Peyer's patch (tissue), 4 donors: ENCODE measurements at places on chromosomes 3 and 15.

DNA sequence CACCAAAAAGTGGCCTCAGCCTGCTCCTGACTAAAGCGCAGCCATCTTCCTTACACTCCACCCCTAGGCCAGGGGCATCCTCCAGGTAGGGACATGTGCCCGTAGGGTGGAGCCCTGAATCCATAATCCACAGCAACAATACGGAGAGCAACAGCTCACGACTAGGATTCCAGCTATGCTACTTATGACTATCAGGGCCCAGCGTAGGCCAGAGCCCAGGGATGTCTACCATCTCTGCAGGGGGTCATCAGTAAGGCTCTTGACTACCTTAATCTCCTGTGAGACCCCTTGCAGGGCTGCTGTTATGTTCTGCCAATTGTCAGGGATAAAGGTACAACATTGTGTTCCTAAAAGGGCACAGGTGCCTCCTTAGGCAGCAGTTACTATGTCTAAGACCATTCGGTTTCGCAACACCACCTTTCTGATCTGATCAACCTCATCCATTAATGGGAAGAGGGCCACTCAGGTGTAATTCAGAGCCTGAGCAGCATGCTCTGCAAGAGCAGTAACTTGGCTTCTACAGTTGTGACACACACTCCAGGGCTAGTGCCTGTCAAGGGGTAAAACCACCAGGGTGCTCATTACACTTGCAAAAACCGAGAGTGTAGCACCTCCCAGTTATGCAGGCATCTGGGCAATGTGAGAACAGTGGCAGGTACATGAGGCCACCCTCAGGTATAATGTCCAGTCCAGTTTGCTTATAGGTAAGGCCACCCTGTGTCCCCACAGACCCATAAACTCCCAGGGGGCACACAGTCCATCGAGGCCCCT, 11.0 kb downstream of the CCRL2 start:
- no peak for DNase-seq

DNA sequence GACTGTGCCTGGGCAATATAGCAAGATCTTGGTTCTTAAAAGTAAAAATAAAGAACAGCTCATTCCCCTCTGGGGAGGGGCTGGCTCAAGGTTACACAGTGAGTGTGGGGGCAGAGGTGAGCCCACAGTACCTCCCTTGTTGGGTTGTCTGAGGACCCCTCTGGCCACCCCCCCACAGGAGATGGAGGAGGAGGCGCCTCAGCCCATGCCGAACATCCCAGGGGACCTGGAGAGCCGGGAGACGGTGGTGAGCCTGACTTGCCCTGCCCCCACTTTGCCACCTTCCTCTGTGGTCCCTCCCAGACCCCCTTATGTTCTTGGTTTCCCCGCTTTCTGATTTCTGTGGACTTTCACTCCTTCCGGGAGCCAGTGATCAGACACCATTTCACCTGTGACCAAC, 28.7 kb downstream of the NGRN start:
- no peak for DNase-seq

GRCh38 chr3:10998542-10998941, 6.0 kb downstream of the SLC6A1 start:
- no peak for DNase-seq

GRCh38 chr3:153972862-153973261, 148.3 kb upstream of the ARHGEF26 start:
- no peak for DNase-seq

DNA sequence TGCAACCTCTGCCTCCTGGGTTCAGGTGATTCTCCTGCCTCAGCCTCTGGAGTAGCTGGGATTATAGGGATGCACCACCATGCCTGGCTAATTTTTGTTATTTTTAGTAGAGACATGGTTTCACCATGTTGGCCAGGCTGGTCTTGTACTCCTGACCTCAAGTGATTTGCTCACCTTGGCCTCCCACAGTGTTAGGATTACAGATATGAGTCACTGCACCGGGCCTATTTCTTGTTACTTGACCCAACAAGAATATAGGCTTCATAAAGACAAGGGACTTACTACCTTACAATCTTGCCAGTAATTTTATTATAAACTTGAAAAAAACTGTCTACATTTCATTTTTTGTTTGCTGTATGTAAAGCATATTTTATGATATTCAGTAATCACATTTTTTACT, 21.4 kb upstream of the ZBTB47 start:
- no peak for DNase-seq

DNA sequence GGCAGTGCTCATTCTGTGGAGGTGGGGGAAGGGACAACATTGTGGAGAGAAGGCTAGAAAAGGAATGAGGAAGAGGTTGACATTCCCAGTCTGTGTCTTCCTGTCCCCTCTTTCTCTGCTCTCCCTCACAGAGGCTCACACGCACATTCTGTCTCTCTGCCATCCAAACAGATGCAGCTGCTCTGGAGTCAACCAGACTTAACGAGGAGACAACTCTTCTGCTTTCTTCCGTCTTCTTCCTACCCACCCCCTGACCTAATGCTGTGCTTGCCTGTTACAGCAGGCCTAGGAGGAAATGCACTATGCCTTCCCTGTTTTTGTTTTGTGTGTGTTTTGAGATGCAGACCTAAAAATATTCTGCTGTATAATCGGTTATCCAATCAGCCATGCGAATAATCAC, 121.9 kb downstream of the CACNA1D start:
- no peak for DNase-seq

DNA sequence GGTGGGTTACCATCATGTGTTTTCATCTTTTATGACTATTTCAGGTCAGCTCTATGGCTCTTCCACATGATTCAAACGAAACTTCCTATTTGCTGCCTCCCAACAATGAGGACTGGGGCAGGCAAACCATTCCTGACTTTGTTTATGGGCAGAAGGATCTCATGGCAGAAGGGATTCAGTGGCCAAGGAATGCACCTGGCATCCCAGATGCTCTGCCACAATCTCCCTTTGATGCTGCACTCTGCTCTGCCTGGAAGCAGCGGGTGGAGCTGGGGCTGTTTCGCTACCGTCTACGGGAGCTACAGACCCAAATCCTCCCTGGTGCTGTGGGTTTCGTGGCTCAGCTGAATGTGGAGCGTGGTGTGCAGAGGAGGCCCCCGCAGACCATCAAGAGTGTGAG, 6.8 kb downstream of the GDPGP1 start:
- DNase-seq, result no peak

GRCh38 chr15:77773903-77774302, 141.2 kb upstream of the LINGO1 start:
- DNase-seq, result no peak

- no peak for DNase-seq
Measured at GRCh38 chr3:13494463-13495350, 14.6 kb downstream of the HDAC11 start.

GRCh38 chr15:53323191-53323590, 436.3 kb downstream of the WDR72 start:
- DNase-seq, result no peak

DNA sequence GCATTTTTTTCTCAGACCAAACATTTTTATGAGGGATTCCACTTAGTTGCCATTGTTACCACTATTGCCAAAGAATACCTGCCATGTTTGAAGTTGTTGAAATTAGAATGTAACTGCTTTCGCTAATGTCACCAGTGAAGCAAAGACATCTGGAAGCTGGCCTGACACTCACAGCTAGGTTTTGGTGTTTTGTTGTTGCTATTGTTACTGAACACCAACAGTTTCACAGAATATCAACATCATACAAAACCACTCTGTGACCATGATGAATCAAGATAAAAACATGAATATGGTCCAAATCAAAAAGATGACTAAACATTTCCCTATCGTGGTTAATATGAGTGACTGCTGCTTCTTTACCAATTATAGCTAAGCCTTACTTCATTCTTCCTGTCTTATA, 6.9 kb upstream of the CFAP20DC start:
- no peak for DNase-seq

GRCh38 chr15:60001610-60002527, 2.2 kb upstream of the FOXB1 start:
- no peak for DNase-seq

GRCh38 chr3:100506355-100506754, 13.9 kb downstream of the TMEM45A start:
- no peak for DNase-seq

GRCh38 chr3:19573644-19574043, 360.4 kb downstream of the EFHB start:
- DNase-seq, result no peak

- no peak for DNase-seq
Measured at GRCh38 chr3:42581400-42581708, 413 bp downstream of the SEC22C start.

GRCh38 chr3:132416161-132416560, 1.1 kb upstream of the DNAJC13 start:
- DNase-seq, result no peak

- no peak for DNase-seq
Measured at GRCh38 chr15:32668942-32669341, 27.4 kb downstream of the SCG5 start.

- no peak for DNase-seq
Measured at GRCh38 chr3:131705558-131706051, 202.8 kb upstream of the MRPL3 start.

- no peak for DNase-seq
Measured at GRCh38 chr3:8579096-8579495, 65.5 kb downstream of the SSUH2 start.

- no peak for DNase-seq
Measured at GRCh38 chr15:99929266-99929665, 196.0 kb upstream of the LYSMD4 start.

- no peak for DNase-seq
Measured at GRCh38 chr15:39896846-39897245, 23.2 kb downstream of the GPR176 start.

GRCh38 chr3:52092891-52093290, 36.5 kb upstream of the DUSP7 start:
- DNase-seq, result no peak

GRCh38 chr3:70899816-70900215, 587.4 kb upstream of the MDFIC2 start:
- no peak for DNase-seq

GRCh38 chr15:60389261-60390077, 8.3 kb downstream of the ANXA2 start:
- no peak for DNase-seq

DNA sequence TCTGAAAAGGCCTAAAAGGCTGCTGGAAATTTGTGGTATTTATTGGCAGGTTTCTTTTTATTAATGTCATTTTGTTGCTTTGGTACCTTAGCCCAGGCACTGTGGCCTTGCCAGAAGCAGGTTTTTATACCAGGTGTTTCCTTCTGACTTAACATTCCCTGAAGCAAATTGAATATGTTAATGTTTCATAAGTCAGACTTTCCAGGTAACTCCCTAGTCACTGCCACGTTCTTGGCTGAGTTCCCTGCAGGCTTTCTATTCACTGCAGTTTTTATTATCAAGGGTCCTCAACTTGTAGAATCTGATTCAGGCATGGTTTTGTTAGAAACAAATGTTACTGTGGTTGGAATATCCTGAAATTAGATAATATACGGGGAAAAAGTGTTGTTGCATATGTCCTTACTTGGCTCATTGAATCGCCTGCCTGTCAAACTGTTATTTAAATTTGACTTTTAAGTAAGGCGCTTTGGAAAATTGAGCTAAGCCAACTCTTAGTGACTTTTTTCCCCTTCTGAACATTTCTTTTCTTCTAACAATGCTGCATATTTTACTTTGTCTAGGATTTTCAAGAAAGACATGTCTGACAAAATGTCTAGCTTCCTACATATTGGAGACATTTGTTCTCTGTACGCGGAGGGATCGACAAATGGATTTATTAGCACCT, 22.9 kb downstream of the ITPR1 start:
- DNase-seq, result no peak

DNA sequence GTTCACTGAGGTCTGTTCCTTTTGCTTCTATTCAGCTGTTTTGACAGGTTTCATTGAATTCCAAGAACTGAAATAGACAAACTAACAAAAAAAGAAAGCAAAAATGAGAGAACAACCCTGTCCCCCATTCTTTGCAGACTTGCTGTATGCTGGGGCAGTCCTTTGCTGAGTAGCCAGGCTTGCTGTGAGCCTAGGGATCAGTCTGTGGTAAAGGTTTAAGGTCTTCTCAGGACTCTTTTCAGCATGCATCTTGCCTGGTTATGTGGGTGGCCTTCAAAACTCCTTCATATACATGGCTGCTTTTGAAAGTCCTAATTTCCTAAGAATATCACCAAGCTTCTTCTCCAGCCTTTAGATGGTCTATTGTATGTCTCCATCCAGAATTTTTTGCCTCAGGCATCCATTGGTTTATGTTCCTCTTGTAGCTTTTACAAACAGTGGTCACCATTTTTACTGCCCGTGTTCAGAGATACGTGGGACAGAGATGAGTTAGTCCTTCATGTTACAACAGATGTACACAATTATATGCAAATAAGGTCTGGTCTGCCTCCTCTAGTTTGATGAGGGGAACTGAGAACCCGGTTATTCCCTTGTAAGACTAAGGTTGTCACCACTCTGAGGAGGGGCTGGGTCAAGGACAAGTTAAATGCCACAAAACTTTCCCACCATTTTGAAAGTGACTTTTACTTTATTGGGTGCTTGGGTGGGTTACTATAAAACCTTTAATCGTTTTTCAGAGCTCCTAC, 41.4 kb downstream of the SACM1L start:
- DNase-seq, result no peak

GRCh38 chr3:122864498-122864897, 69.6 kb downstream of the SLC49A4 start:
- DNase-seq, result no peak

DNA sequence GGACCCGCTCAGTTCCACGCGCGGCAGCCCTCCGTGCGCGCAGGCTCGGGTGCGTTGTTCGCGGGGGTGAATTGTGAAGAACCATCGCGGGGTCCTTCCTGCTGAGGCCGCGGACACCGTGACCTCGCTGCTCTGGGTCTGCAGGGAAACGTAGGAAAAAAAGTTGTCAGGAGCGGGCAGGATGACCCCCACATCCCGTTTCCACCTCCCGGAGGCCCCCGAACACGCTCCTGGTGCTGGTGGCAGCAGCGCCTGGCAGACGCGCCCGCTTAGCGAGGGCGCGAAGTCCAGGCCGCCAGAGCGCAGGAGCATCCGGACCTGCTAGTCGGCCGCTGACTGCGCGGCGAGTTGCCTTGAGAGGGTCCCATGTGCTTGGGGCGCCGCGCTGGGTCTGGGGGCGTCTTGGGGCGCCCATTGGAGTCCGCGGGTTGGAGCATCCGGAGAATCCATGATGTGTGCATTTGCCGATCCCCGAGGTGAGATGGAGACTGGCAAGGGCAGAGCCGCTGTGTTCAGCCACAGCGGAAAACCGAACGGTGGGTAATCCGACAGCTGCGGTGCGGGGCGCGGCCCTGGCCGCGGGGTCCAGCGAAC, 520 bp downstream of the GREM1 start:
- peak; percentile 53 for DNase-seq

DNA sequence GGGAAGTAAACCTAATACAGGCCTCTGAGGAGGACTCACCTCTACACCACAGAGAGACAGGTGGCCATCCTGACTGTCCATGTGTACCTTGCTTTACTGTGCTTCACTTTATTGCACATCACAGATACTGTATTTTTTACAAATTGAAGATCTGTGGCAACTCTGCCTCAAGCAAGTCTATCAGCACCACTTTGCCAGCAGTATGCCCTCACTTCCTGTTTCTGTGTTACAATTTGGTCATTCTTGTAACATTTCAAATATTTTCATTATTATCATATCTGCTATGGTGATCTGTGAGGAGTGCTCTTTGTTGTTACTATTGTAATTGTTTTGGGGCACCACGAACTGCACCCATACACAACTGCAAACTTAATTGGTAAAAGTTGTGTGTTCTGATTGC, 78.0 kb downstream of the BBX start:
- no peak for DNase-seq

GRCh38 chr3:1232276-1232675, 139.5 kb downstream of the CNTN6 start:
- no peak for DNase-seq
